ENCODE measurements at places on chromosomes 11 and 22.

GRCh38 chr11:68051191-68052136 is 12.6 kb downstream of the TCIRG1 start:
- no peak for DNase-seq

DNA sequence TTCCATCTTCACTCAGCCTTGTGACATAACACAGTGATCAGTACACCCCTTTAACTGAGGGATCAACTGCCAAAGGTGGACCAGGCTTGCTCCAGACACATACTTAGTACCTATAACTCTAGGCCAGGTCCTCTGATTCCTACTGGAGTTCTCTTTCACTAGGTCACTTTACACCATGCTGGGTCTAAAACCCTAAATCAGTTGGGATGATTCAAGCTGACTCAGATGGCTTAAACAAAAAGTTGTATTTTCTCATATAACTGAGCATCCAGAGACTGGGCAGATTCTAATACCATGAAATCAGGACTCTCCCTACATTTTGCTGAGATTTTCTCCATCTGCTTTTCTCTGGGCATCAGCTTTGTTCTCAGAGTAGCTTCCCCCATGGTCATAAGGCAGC is 26.0 kb upstream of the FLI1 start:
- DNase-seq = no peak

- no peak for DNase-seq
Observed at GRCh38 chr22:26484360-26484706, 656 bp downstream of the SRRD start.

- DNase-seq = no peak
Observed at GRCh38 chr22:34243023-34243422, 322.7 kb upstream of the LARGE1 start.

- DNase-seq = no peak
Observed at GRCh38 chr11:45877221-45877620, 8.2 kb upstream of the MAPK8IP1 start.

DNA sequence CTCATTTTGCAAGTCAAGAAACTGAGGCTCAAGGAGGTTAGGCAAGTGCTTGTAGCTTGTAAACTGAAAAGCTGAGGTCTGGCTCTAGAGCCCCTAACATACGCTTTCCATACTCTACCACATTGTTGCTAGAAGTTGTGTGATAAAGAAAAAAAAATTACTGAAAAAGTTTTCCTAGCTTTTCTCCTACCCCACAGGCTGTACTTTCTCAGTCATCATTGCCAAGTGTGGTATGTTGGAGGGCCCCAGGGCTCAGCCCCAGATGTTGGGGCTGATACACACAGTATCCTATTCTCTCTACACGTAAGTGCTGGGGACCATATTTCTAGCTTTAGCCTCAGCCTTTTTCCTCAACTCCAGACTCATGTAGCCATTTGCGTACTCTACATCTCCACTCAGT is 16.0 kb downstream of the KREMEN1 start:
- DNase-seq = no peak

- DNase-seq = no peak
Observed at GRCh38 chr11:129947474-129947873, 52.1 kb upstream of the NFRKB start.

- DNase-seq = no peak
Observed at GRCh38 chr11:58506935-58507334, 970 bp downstream of the OR5B21 start.

DNA sequence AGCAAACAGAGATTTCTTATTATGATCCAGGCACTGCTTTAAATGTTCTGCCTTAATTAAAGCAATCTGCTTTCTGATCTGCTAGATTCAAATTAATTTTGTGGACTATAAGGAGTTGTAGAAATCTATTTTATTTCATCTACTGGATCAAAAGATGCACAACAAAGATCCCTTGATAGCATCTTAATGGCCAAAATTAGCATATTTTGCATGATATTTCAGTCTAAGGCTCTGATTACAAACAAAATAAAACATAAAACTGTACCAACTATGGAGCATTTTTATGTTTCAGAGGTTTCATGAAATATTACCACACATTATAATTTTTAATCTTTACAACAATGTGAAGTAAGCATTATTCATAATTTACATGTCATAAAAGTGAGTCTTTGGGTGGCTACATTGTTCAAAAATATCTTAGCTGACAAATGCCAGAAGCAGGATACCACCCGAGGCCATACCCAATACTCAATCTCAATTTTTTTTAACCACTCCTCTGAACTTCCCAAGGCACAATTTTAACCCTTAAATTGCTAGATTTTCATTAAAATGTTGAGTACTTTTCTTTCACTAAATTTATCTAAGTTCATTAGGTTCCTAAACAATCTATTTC is 929.5 kb downstream of the KCNA4 start:
- DNase-seq = no peak

DNA sequence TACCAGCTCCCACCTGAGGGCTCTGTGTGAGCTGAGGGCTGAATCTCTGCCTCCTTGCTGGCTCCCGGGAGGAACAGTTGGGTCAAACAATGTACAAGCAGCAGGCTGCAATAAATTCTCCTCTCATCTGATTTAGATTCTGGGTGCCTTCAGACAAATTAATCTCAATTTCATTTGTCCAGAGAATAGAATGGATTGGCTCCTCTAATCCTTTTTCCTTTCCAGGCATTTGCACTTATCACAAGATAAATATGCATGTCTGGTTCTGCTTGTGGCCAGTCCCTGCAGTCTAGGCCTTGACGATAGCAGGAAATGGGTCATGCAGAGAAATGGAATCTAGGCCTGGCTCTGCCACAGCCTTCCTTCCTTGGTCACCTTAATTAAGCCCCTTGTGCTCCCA is 28.7 kb downstream of the UPB1 start:
- DNase-seq = no peak

- no peak for DNase-seq
Observed at GRCh38 chr11:17864478-17864941, 129.9 kb downstream of the KCNC1 start.

GRCh38 chr22:20786536-20786979 is 12.6 kb downstream of the SERPIND1 start:
- no peak for DNase-seq

DNA sequence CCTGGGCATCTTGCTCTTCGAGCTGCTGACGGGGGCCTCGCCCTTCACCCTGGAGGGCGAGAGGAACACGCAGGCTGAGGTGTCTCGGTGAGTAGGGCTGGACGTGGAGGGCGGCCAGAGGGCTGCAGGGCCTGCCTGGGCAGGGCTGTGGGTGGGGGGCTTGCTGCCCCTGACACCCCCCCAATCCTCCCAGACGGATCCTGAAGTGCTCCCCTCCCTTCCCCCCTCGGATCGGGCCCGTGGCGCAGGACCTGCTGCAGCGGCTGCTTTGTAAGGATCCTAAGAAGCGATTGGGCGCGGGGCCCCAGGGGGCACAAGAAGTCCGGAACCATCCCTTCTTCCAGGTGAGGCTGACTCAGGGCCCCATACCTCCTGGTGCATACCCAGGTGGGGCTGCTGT is 2.7 kb downstream of the RPS6KA4 start:
- no peak for DNase-seq

DNA sequence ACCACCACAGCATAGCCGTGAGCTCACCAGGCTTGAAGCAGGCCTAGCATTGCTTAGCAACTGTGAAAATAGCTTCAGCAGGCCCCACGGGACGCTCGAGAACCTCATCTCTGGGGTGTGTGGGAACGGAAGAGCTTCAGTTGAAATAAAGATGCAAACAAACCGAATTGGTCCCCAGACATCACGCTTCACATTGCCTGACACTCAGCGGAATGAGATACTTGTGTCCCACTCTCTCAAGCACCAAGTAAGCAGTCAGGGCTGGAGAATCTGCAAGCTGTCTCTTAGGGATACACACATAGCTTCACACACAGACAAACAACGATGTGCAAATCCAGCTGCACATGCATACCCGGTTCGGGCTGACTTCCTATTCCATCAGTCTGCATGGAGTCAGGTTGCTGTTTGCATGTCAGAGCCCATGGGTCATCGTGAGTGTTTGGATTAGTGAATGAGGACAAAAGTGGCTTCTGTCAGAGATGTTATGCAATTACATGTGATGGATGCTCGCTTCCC is 205.7 kb downstream of the SNX19 start:
- DNase-seq = no peak

- peak; percentile 45 for DNase-seq
Observed at GRCh38 chr22:39173787-39174497, 21.5 kb upstream of the CBX7 start.

GRCh38 chr11:116033931-116034553 is 529.8 kb upstream of the CADM1 start:
- DNase-seq = no peak

GRCh38 chr11:112520354-112520753 is 259.7 kb upstream of the PLET1 start:
- DNase-seq = no peak

DNA sequence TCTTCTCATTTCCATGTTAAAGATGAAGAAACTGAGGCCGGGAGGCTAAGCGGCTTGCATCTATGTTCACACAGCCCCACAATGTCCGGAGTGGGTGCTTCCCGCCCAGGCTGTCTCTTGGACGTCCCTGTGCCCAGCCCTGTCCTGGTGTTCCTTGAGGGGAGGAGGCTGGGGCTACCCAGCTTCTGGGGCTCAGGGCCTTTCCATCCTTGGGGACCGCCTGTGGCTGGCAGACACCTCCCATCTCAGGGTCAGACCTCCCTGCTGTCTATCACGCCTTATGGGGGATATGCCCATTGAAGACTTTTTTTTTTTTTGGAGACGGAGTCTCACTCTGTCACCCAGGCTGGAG is 95.5 kb downstream of the WNT7B start:
- DNase-seq = no peak

GRCh38 chr11:35792846-35793192 is 130.2 kb downstream of the TRIM44 start:
- DNase-seq = no peak

DNA sequence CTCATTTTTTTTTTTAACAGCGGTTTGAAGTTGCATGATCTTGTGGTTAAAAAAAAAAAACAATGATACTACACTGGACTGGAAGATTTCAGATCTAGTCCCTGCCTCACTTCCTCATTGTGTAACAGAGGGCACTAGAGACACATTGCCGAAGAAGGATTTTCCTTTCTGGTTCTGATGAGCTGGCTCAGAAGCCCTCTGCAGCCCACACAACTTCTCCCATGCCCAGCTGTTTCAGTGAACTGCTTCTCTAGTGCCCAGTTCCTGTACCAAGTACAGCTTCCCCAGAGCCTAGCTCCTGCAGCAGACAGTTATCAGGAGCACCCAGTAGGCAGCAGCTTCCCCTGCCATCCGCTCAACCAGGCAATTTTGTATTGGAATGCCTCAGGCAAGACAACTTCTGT is 29.5 kb upstream of the ANO5 start:
- no peak for DNase-seq

- no peak for DNase-seq
Observed at GRCh38 chr11:13220148-13220547, 57.4 kb upstream of the BMAL1 start.

DNA sequence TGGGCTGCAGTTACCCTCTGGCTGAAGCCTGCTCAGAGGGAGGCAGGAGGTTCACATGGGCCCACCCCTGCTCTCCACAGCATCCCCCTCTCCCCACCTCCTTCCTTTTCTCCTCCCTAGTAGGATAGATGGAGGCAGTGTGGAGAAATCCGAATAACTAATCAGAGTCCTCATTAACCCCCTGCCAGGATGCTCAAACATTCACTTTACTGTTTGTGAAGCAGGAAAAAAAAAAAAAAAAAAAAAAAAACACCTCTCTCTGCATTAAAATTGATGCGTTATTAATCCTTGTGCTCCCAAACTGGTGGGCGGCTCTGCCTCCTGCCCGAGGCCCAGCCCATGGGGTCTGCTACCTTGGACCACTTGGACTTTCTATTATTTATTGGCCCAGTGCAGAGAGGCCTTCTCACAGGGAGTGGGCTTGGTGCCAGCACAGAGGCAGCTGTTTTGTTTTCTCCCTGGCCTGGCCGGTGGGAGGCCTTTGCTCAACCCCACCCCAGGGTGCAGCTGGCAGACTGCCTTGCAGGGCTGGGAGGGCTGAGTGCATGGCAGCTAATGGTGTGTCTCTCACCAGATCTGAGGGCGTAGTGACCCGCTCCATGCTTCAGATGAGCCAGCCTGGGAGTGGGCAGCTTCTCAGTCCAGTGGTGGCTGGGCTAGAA is 150.7 kb downstream of the PKNOX2 start:
- no peak for DNase-seq

DNA sequence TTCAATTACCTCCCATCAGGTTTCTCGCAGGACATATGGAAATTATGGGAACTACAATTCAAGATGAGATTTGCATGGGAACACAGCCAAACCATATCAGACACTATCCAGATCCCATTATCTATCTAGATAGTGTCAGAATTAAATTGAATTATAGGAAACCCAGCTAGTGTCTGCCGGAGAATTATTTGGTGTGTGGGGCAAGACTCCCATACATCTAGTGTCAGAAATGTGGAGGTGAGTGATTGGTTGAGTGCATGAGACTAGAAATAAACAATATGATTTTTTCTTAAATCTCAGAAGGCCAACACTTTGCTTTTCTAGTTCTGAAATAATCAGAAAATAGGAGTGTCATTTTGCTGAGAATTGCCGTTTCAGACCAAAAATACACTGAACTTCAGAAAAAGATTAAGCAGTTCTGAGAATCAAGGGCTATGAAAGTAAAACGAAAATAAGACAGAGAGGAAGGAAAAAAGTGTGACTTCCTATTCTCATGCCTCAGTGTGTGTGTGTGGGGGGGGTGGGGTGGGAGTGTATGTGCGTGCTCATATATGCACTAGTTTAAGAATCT is 21.3 kb downstream of the CASP12 start:
- DNase-seq = no peak

DNA sequence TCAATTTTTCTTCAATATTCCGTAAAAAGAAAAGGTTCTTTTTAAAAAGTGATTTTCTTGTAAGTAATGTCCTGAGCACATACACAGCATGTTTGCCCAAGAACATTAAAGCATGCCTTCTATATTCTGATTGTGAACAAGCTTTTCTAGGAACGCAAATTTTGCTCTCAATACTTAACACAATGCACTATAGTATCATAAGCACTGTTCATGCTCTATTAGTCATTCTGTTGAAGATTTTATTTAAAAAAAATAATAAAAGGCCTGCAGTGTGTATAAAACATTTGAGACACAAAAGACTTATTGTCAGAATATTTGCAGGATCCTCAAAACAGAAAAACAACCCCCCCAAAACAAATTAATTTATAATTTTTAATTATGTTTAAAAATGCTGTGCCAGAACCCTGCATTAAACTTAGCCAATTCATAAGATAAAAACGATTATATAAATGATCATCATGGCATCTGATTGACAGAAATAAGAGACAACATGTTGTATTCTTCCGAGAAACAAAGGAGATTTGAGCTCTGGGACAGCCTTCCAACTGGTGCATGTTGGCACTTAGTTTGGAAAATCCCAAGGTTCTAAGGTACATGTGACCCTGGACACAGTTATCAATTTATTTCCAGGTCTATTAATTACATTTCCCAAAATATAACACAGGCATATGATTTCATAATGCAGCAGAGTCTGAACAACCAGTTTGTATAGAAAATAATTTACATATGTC is 13.1 kb downstream of the MTMR2 start:
- DNase-seq = no peak

DNA sequence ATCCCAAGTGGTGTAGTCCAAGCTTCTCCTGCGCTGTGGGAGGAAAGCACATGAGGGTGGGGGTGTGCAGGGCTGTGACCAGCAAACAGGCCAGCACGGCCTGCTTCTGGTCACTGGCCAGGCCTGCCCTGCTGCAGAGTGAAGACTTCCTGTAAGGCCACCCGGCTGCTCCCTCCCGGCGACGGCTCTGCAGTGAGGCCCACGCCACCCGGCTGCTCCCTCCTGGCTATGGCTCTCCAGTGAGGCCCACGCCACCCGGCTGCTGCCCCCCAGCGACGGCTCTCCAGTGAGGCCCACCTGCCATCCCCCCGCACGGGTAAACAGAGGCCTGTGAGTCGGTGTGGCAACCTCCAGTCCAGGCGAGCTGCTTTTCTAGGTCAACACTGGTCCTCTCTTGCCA is 31.4 kb upstream of the BRSK2 start:
- DNase-seq = no peak

GRCh38 chr11:102767800-102768199 is 12.6 kb downstream of the MMP10 start:
- DNase-seq = no peak

All from stimulated activated naive CD8-positive, alpha-beta T cell treated with anti-CD3 and anti-CD28 coated beads, Interleukin-15, Interleukin-2, amounts not matched to agents 100 U/mL and 50 U/mL, for 24 hours (primary cell).